T-helper 2 cell (primary cell): ENCODE measurements at places on chromosomes 13 and 19.

GRCh38 chr13:51577690-51578089 lies 6.6 kb upstream of the WDFY2 start:
- no peak for DNase-seq

- DNase-seq, result no peak
These were observed 17.6 kb upstream of the RASA3 start for GRCh38 chr13:114149774-114150740.

DNA sequence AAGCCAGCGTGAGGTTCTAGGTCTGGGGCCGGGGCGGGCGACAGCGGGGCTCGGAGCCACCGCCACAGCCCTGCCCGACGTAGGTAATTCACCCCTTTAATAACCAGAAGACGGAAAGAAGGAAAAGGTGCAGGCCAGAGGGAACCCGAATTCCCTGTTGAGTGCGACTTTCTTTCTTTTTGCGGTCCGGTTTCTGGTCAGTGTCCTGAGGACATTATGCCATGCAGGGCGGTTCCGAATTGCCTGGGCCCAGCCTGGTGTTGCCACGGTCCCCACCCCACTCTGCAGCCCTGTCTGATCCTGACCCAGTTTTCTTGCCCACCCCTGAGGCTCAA lies 18.4 kb upstream of the TFDP1 start:
- no peak for DNase-seq

DNA sequence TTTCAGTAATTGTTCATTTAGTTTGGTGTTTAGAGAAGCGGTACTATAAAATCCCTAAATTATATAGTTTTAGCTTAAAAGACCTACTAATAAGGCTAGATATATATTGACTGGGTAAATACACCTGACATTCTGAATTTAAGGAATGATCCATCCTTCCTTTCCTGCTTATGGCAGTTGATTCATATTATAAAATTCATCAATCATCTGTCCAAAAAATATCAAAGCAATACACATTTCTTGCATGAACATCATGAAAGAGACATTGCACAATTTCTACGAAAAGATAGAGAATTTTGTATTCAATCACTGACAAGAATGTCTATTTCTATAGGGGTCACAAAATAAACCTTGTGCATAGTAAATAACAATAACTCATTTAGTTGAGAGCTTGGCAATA lies 514.9 kb downstream of the SLITRK6 start:
- no peak for DNase-seq

GRCh38 chr19:49557641-49558325 lies 22.6 kb downstream of the NOSIP start:
- no peak for DNase-seq

DNA sequence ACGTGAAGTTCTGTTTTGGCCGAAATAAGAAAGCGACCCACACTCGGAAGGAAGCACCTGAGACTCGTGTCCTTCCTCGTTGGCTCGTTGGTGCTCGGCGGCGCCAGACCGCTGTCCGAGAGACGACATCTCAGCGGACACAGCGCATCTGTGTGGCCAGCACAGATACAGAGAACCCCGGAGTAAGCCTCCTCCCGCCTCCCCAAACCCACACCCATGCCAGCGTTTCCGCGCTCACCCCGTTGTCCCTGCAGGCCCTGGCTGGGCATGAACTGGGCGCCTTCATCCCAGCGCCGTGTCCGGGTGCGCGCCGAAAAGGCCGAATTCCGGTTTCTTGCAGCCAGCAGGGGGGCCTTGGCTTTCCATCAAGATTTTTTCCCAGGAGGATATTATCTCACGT lies 127.6 kb downstream of the SOX1 start:
- DNase-seq, result no peak

GRCh38 chr13:81350056-81350455 lies 1009.1 kb upstream of the SPRY2 start:
- no peak for DNase-seq

DNA sequence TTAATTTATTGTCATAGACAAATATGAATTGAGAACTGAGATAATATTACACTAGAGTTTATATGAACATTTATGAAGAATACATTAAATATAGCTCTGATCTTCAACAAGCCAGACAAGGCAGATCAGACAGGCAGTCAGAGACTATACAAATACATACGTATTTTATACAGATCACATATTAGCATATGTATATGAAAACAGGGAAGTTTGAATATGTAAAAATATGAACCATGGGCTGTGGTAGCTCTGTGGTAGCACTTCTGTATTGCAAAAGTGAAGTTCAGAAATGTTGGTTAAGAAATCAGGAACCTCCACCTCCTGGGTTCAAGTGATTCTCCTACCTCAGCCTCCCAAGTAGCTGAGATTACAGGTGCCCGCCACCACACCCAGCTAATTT lies 20.7 kb downstream of the GPR180 start:
- DNase-seq, result no peak

DNA sequence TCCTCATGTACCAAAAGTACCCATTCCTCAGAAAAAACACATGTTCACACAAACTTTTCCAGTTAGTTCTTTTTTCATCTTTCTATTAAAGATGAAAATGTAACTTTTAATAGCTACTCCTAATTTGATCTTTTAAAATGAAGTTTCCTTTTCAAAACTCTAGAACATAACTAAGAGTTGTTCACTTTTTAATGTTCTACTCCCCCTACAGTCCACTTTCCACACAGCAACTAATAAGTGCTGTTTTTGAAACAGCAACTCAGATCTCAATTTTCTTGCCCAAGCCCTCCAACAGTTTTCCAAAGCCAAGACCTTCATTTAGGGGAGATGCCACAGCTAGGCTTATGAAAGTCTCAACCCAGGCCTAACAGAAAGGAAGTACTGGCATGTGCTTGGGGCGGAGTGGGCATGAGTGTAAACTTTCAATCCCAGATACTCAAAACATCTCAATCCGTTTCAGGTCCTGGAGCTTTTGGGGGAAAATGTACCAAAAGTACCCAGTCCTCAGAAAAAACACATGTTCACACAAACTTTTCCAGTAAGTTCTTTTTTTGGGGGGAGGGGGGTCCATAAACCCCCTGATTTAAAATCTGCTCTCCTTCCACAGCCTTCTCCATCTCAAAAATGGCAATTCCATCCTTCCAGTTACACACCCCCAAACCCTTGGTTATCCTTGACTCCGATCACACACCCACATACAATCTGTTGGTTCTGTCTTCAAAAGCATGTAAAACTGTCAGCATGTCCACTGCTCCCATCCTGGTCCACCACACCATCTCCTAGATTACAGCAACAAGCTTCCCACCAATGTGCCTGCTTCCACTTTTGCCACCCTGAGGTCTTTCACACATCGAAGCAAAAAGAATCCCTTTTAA lies 2.0 kb downstream of the FBL start:
- DNase-seq, result no peak

GRCh38 chr19:51599084-51599483 lies 28.0 kb downstream of the ZNF175 start:
- DNase-seq, result no peak

GRCh38 chr13:100859861-100860260 lies 185.3 kb upstream of the TMTC4 start:
- no peak for DNase-seq

DNA sequence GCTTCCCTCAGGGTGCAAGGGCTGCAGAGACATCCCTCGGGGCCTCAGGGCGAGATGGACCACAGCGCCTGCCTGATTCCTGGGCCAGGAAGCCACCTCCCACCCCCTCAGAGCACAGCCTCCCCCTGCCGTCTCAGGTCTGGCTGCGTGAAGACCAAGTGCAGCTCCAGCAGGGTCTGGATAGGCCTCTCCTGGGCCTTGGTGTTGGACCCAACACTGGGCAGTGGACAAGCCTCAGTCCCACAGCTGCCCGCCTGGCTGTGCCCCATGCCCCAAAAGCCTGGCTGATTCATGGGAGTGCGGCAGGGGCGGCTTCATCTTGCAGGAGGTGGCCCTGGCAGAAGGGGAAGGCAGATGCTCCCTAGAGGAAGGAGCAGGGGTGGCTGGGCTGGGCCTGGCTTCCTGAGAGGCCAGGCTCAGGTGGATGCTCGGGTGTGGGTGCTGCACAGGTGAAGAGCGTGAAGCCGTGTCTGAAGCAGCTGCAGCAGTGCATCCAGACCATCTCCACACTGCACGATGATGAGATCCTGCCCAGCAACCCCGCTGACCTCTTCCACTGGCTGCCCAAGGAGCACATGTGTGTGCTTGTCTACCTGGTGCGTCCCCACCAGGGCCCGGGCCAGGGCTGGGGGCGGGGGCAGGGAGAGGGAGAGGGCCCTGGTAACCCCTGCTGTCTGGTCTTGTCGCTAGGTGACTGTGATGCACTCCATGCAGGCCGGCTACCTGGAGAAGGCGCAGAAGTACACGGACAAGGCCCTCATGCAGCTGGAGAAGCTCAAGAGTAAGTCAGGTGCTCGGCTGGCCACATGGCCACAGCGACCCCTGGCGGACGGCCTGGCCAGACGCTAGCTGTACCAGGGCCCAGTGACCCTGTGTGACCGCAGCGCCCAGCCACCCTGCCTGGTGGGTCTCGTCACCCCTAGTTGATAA lies 21.7 kb downstream of the MAU2 start:
- DNase-seq, result no peak

GRCh38 chr13:75771818-75772217 lies 135.7 kb downstream of the LMO7 start:
- no peak for DNase-seq

- DNase-seq, result no peak
These were observed 16.1 kb downstream of the VWA8 start for GRCh38 chr13:41944635-41945397.

- DNase-seq, result no peak
These were observed 375.4 kb upstream of the SLITRK6 start for GRCh38 chr13:86174622-86175021.

GRCh38 chr13:75620020-75620419 lies 16.1 kb upstream of the LMO7 start:
- DNase-seq, result no peak

GRCh38 chr19:37583340-37583739 lies 11.3 kb downstream of the ZNF571 start:
- DNase-seq, result no peak

- no peak for DNase-seq
These were observed 59.2 kb upstream of the KLF12 start for GRCh38 chr13:74193391-74193790.

DNA sequence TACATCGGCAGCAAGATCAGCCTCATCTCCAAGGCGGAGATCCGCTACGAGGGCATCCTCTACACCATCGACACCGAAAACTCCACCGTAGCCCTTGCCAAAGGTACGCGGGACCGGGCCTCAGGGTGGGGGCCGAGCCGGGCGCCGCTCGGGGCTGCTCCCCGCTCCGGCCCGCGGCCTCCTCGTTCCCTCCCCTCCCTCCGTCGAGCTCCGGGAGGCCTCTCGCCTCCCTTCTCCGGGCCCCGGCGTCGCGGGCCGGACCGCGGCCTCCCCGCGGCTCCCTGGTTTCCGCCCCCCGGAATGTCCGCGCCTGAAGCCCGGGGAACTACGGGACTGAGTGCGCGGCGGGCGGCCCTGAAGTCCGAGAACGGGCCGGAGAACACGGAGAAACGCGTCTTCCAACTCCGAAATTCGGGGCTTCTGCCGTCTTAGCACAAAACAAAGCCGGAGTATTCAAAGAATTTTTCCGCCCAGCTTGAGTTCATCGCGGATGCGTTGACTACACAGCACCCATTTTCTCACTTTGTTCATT lies 423 bp downstream of the LSM14A start:
- DNase-seq, result no peak

DNA sequence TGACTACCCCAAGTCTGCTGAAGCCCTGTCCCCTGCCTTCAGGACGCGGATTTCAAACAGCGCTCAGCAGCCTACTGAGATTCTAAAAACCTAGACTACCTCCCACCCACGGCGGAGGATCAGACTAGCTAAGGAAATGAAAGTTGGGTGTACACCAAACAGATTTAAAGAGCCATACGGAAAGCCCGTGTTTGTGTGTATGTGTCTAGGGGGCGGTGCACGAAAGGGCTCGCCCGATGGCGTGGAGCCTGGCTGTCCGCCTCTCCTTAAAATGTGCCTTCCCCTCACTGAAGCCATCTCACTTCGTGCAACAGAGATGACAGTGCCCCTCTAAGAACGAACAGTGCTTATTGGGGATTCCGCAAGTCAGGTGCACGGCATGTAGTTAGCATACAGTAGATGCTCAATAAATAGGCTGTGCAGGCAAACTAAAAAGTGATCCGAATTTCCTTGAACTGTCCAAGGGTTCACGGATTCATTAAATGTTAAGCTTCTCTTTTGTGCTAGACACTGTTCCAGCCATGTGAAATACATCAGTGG lies 639 bp downstream of the LENG1 start:
- DNase-seq, result no peak

DNA sequence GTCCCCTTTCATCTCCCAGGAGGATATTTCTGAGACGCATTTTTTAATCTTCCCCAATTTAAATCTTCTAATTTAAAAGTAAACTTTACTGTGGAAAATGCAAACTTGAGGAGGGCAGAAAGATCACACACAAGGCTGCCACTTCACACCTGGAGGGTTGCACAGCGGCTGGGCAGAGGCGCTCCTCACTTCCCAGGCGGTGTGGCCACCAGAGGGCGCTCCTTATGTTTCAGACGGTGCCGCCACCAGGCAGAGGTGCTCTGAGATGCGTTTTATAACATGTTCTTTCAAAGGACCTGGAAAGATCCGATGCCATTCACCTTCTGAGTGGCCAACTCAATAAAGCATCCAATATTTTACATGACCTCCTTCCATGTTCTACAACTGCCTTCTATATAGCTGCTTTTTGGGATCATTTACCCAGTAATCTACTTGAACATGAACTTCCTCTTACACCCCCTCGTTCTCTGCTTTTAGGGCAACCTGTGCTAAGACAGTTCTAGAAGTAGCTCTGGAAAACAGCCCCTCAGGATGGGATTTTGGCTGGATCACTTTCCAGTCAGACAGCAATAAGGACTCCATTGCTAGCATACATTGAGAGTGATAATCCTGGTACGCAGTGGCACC lies 14.8 kb upstream of the MTUS2 start:
- DNase-seq, result peak; percentile 29

DNA sequence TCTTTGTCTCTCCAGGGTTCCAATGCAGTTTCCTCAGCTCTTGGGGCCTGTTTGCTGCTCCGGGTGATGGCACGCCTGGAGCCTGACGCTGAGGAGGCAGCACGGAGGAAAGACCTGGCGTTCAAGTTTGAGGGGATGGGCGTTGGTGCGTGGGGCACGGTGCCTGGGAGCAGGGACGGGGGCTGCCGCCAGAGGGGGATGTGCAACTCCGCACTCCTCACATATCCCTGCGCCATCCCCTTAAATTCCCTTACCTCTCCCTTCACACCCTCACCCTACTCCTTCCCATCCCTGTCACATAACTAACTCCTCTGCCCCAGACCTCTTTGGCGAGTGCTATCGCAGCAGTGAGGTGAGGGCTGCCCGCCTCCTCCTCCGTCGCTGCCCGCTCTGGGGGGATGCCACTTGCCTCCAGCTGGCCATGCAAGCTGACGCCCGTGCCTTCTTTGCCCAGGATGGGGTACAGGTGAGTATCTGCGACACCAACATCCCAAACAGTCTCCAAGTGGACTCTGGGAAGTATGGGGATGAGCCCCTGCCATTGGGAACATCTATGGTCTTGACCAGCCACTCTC lies 31.1 kb downstream of the TRPM4 start:
- DNase-seq, result no peak
